ENCODE measurements at places on chromosomes 7 and 10.
A peak's percentile ranks its signal among the peaks of the same experiment; 100 is the strongest.

- DNase-seq, result no peak
Observed at GRCh38 chr7:151869455-151869854, 7.5 kb downstream of the PRKAG2 start.

DNA sequence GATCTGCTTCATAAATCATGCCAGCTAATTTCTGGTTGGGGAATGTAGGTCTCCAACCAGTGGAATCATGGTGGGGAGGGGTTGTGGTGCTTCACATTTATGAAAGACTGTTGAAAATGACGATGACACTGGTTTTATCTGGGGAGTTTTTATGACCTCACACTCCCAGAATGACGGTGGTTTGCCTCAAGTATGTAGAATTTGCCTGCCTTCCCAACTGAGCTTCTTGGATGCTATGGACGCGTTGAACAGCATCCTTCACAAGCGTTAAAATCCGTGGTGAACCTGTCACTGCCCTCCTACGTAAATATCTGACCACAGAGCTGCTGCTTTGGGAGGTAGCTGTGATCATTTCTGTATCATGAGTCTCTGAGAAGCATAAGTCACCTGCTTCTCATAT is 3.3 kb downstream of the INSYN2A start:
- DNase-seq, result no peak

- peak; percentile 80 for DNase-seq
Observed at GRCh38 chr10:91163269-91163868, 57.1 kb upstream of the PCGF5 start.

DNA sequence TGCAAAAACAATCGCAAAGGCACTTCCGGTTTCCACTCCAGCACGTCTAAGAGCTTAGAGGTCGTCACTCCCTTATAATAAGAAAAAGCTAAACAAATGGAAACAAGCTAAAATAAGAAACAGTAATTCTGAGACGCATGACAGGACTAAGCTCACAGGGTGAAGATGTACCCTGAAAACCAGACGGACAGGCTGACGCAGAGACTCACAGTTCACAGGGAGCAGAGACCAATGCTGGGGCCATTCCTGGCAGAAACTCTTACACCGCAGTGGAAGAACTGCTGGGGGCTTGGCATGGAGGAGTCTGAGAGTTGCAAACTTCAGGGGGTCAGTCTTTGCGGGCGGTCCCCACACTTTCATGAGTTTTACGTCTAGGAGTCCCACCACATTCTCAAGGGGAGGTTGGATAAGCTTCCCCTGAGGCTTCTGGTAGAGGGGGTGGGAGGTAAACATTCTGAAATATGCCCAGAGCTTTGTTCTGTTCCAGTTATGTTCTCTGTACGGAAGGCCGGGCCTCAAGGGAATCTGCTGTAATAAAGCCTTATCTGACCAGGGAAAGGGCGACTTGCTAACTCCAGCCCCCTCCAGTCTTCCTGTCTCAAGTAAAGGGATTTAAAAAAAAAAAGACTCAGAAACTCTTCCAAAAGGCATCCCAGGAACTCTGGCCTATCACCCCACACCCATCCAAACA is 47.8 kb downstream of the BRI3 start:
- no peak for DNase-seq

- no peak for DNase-seq
Observed at GRCh38 chr10:3494131-3494837, 290.7 kb downstream of the KLF6 start.

DNA sequence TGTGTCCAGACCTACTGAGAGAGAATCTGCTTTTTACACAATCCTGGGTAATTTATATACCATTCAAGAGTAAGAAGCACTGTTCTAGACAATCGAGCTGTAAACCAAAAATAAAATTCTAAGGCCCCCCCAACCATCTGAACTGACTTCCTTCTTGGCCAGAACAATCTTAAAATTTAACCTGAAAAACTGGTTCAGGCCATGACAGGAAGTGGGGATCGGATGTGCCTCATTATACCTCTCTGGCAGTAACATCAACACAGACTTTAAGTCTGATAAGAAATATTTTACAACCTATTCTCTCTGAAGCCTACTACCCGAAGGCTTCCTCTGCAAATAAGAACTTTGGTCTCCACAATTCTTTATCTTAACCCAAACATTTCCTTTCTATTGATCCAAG is 75.2 kb upstream of the KIF5B start:
- no peak for DNase-seq

- DNase-seq, result no peak
Observed at GRCh38 chr10:58335306-58336005, 650 bp downstream of the UBE2D1 start.

GRCh38 chr10:84607523-84607922 is 279.1 kb downstream of the CCSER2 start:
- DNase-seq, result no peak

DNA sequence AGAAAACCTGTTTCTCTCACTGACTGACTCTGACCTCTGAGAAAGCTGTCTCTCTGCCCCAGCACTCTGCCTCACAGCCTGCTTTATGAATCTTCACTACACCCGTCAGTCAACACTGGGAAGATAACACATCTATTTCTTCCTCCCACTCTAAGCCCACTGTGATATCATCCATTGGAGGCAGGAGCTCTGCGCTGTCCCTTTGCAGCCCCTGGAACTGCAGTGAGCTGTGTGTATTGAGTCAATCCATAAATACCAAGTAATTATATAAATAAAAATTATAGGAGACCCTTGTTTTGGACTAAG is 17.2 kb upstream of the FXYD4 start:
- DNase-seq, result no peak

- no peak for DNase-seq
Observed at GRCh38 chr10:5968037-5968680, 9.2 kb downstream of the IL15RA start.

DNA sequence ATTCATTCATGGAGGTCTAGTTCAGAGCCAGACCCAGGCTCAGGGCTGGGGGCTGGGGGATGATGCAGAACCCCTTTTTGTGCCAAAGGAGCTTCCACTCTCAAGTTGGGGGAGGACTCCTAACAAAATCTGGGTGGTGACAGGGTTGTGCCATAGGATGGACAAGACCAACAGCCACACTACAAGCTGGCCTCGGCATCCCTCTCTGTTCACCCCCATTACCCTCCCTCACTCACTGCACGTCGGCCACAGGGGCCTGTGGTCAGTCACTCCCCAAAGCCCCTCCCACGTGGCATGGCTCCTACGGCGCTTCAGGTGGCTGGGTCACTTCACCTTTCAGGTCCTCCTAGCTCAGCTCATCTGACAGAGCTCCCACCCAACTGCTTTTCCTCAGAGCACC is 348.7 kb upstream of the ZMIZ1 start:
- DNase-seq, result no peak

- DNase-seq, result no peak
Observed at GRCh38 chr10:115795964-115796363, 477.0 kb downstream of the GFRA1 start.

DNA sequence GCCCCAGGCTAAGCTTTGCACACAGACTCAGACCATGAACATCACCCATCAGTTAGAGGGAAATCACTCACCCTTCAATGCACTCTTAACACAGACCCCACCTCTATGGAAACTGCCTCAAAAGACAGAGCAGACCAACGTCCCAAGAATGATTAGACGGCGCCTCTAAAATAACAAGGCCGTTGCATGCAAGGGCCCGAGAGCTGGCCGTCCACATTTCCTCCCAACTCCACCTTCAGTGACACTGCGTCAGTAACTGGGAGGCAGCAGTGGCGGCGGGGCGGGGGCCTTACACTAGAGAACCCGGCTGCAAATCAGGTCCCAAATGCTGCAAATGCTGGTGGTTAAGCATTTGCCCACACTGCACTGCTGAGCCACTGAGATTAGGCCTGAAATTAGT is 115.0 kb downstream of the PTPRN2 start:
- no peak for DNase-seq

GRCh38 chr7:1407892-1408291 is 51.4 kb downstream of the MICALL2 start:
- DNase-seq, result no peak

DNA sequence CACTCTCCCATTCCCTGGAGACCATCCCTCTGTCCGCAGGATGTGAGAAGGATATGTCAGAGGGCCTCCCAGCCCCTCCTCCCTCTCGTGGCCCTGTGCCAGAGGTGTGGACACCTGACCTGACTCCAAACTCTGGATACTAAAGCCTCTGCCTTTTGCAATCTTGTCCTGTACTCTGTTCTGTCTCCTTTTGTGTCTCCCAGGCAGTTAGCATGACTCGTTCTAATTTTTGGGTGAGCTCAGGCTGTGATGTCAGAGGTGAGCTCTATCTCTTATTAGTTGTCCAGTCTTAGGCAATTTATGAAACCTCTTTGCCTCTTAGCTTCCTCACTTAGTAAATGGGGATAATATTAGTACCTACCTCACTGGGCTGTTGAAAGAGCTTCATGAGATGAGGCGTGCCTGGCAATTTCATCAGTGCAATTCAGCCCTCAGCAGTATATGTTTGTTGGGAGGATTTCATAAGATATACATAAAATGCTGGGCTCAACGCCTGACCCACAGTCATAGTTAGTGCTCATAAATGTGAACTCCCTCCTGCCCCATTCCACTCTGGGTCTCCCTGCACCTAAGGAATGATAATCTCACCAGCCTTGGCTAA is 10.9 kb downstream of the MARVELD1 start:
- DNase-seq, result no peak

GRCh38 chr7:140479062-140479738 is at the start of gene MKRN1:
MKRN1 (minus strand) TSS chr7:140479505; CDS start chr7:140479344, 161 bp downstream.
- peak; percentile 86 for DNase-seq

DNA sequence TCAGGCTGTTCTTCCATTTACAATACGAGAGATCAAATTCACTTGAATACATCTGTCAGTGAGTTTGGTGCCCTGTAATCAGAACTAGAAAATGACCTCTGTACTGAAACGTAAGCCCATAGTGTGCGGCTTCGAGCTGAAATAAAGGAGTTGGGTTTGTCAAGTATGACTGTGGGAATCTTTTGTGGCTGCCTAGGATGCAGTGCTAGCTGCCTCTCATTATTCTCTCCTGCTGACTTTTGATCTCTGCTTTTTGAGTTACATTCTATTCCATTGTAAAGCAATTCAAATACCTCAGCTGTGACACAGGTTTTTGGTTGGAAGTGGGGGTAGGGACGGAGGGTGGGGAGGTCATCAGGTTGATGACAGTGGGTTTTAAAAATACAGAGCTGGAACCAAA is 40.4 kb downstream of the ICA1 start:
- no peak for DNase-seq

DNA sequence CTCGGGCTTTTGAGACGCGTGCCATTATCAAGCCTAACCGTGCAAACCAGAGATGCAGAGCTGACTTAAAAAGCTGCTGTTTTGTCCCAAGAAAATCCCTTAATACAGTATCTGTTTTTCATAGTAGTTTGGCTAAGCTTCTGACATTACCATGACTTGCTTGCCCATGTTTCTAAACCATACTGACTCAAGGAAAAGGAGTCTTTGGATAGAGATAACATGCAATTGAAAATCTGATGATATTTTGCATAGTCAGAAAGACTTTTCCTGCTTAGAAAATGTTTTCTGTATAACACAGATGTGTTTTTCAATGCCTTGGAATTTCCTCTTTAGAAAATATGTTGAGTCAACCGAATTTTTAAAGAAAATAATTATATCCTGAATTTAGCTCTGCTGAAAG is 21.5 kb upstream of the AKR1E2 start:
- DNase-seq, result no peak

DNA sequence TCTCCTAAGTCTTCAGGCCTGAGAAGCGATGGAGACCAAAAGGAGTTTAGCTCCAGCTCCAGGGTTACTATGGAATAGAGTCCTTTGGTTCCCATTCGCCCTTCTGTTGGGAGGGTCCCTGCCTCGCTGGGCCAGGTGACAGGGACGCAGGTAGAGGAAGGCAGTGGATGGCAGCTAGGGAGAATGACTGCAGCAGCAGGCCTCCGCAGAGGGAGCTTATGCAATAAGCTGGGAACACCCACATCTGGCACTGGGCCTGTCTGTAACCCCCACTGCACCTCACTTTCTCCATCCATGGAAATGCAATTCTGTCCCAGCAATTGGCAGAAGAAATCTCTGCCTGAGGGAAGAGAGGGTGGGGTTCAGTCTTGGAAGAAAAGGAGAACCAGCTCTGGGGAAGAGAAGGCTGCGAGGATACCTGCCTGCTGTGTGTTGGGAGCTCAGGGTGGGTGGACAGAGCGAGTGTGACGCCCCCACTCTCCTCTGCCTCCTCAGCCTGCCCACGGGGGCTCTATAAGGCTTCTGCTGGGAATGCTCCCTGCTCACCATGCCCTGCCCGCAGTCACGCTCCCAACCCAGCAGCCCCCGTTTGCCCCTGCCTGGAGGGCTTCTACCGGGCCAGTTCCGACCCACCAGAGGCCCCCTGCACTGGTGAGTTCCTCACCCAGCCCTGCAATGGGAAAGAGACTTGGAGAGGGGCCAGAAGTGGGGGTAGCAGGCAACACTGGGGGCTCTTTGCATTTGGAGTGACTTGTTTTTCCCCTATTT is 10.3 kb downstream of the EPHB6 start:
- no peak for DNase-seq

GRCh38 chr10:78651287-78651686 is 417.5 kb upstream of the ZMIZ1 start:
- DNase-seq, result no peak

GRCh38 chr10:24453404-24453830 is 244.5 kb downstream of the KIAA1217 start:
- no peak for DNase-seq

GRCh38 chr7:91875851-91876250 is 4.7 kb downstream of the MTERF1 start:
- no peak for DNase-seq

DNA sequence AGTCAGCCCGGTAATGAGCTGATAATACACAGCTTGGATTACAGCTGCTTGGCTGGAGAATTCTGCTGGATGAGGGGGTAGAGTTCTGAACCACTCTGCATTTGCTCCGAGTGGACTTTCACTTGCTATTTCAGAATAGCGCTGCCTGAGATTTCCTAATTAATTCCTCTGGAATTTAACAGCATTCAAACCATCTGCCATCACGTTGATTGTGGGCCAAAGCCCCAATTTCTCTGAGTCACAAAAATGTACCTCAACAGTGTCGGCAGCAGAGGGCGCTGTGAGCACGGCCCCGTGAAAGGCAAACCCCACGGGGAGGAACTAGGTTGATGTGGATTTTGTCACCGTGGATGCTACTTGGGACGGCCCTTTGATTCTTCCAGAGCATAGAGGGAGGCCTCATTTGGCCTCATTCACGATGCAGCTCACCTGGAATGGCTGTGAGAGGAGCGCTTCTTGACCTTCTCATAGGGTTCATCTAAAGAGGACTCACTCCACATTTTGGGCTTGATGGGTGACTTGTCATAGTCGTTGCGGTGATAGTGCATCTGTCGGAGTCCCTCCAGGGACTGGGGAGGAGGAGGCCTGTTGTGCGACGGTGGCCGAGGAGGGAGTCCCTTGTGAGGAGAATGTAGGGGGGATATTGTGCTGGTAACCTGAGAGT is 73.3 kb downstream of the PRPF18 start:
- peak; percentile 59 for DNase-seq

DNA sequence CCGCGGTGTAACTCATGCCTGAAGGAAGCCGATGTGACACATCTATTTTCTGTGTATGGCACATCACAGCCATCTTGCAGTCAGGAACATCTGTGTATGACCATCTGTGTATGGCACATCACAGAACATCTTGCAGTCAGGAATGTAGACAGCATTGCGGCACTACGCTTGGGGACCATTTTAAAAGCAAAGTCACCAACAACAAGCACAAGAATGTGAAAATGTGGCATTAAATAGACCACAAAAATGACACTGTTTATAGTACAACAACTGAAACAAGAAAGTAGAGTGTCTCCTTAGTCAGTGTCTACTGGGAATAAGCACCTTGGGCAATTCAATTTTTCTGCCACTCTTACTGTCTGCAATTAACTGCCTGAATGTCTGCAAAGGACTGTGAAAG is 124.4 kb downstream of the HGF start:
- DNase-seq, result no peak

Measured in effector CD4-positive, alpha-beta T cell (primary cell).